Activated CD4-positive, alpha-beta T cell treated with anti-CD3 and anti-CD28 coated beads for 4 hours (primary cell): ENCODE measurements at places on chromosomes 1 and 21.
A peak's percentile ranks its signal among the peaks of the same experiment; 100 is the strongest.

GRCh38 chr21:42575111-42575510 is 61.5 kb downstream of the SLC37A1 start:
- no peak for DNase-seq

DNA sequence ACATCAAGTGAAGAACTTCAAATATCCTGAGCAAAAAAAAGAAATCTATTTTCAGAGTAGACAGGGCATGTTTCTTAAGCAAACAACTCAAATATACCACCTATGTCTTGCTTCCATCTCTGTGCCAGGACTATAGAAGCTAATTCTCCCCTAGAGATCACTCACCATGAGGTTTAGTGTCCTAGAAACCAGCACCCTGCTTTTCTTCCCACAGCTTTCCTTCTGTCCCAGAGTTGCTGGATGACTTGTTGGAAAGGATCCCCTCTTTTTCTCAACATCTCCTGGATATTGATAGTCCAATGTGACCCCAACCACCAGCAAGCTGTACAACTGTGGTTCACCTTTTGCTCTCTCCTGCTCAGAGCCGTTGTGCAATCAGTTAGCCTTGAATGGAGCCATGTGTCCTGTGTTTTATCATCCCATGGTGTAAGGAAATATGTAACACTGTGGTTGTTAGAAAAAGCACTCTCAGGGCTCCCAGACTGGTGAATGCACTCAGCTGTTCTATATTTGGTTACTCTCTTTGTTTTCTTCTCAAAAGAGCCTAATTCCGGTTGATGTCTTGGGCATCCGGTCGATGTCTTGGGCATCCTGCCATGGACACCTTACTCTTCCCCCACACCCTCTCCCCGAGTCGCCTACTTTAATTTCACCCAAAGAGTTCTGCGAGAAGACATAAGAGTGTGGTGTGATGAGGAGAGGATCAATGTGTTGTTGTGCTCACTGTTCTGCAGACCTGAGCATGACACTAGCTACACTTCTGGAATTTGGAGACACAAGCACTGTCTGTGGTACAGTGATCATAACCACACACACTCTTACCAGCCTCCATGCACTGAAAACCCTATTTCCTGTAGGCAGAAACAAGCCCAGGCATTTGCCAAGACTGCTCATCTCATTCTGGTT is 1.7 kb downstream of the TNFSF4 start:
- DNase-seq: peak; percentile 11

GRCh38 chr1:16199157-16199501 is 13.3 kb downstream of the ARHGEF19 start:
- DNase-seq: no peak

- no peak for DNase-seq
These were observed 26.7 kb downstream of the CDC7 start for GRCh38 chr1:91527266-91527765.

DNA sequence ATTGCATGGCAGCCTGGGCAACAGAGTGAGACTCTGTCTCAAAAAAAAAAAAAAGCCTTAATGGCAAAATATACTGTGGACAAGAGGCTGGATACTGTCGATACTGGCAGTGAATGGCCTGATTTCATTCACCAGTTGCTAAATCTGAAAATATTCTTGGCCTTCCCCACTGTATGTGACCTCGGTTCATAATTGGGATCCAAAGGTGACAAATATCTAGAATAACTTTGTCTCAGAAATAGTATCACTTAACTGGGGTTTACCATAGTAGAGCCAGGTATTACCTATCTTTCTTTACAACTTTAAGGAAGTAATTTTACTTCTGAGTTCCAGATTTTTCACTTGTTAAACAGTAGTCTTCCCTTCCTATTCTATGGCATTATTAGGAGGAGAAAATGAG is 8.4 kb downstream of the MTF2 start:
- DNase-seq: no peak

- peak; percentile 41 for DNase-seq
These were observed 16.1 kb upstream of the IFFO2 start for GRCh38 chr1:18972531-18972930.

DNA sequence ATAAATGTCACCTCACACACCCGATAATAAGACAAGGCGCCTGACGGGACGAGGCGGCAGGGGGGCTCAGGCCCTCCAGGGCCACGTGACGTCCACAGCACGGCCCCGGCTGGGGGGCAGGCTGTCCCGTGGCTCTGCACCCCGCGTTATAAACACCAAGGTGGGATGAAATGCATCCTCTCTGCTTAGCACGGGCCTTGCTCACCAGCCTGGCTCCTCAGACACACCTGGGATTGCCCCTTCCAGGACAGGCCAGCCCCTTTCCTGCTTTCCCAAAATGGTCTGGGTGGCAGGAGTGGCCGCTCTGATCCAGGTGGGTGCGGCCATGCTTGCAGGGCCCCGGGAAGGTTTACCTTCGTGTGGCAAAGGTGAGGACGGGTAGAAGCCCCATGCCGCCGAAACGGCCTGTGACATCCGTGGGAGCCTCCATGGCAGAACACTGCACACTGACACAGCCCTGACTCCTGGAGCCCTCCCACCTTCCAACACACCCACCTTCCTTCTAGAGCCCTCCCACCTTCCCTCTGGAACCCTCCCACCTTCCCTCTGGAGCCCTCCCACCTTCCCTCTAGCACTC is 35.9 kb downstream of the SLC19A1 start:
- no peak for DNase-seq

- no peak for DNase-seq
These were observed 615 bp upstream of the MRPS15 start for GRCh38 chr1:36464605-36465393.

GRCh38 chr21:35488946-35489345 is 439.8 kb upstream of the RUNX1 start:
- DNase-seq: no peak

GRCh38 chr1:114082867-114083585 is 70.6 kb downstream of the SYT6 start:
- no peak for DNase-seq

DNA sequence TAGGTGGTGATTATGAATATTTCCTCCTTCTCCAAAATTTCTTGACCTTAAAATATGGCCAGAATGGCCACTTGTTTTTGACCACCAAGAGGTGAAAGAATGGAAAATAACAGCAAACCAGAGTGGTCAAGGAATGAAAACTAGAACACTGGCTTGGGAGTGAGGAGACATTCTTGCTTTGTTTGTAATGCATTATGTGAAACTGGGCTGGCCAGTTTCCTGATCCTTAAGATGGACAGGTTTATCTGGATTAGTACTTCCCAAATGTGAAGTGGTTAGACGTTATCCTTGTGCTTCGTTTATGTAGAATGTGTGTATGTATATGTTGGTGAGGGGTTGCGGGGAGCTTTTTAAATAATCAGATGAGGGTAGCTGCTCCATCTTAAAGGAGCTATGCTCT is 12.8 kb downstream of the PLA2G4A start:
- no peak for DNase-seq

- no peak for DNase-seq
These were observed 36.7 kb downstream of the ADAM30 start for GRCh38 chr1:119859647-119860046.

- DNase-seq: no peak
These were observed 234.8 kb downstream of the GPR52 start for GRCh38 chr1:174682419-174683008.

GRCh38 chr1:241253471-241253870 is 103.5 kb downstream of the RGS7 start:
- DNase-seq: no peak

- DNase-seq: no peak
These were observed 17.6 kb downstream of the PM20D1 start for GRCh38 chr1:205832326-205832751.

- DNase-seq: no peak
These were observed 134.7 kb downstream of the FAM78B start for GRCh38 chr1:166031932-166032571.

- DNase-seq: no peak
These were observed 31.7 kb downstream of the PRMT2 start for GRCh38 chr21:46666941-46667740.

- DNase-seq: no peak
These were observed 8.3 kb upstream of the FCRL2 start for GRCh38 chr1:157785248-157785647.

GRCh38 chr1:6328091-6328490 is 65.5 kb downstream of the ACOT7 start:
- DNase-seq: no peak

GRCh38 chr1:205472737-205473441 is 17.0 kb upstream of the BLACAT1 start:
- DNase-seq: no peak

DNA sequence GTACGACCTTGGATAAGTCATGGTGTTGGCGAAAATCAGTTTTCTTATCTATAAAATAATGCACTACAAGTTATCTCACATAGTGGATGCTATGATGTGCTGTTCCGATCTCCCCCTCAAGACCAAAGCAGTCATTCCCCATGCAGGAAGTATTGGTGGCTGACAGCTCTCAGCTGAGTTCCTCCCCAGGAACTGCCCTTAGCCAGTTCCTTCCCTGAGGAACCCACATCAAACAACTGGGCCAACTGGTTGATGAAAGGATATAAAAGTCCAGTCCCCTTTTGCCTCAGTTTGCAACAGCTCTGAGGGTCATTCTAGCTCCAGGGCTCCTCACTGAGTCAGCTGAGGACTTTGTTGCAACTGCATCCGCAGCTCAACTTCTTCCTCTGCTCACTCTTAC is 16.1 kb upstream of the SLAMF1 start:
- no peak for DNase-seq

- no peak for DNase-seq
These were observed 141.7 kb upstream of the NRIP1 start for GRCh38 chr21:15206514-15206913.

- no peak for DNase-seq
These were observed 82.3 kb downstream of the ITPKB start for GRCh38 chr1:226656601-226657277.

- DNase-seq: no peak
These were observed 5.8 kb upstream of the C1orf159 start for GRCh38 chr1:1121611-1122077.

GRCh38 chr1:198833706-198834503 is 195.1 kb downstream of the PTPRC start:
- DNase-seq: no peak

GRCh38 chr21:34911360-34911759 is 137.7 kb downstream of the RUNX1 start:
- no peak for DNase-seq

GRCh38 chr1:33462405-33463164 is 9.9 kb upstream of the ZSCAN20 start:
- no peak for DNase-seq

- DNase-seq: no peak
These were observed 106.4 kb downstream of the RGL1 start for GRCh38 chr1:183911285-183911684.
